ENCODE measurements at places on chromosomes 6 and 20.

- DNase-seq: no peak
These were observed 288.0 kb downstream of the PHACTR1 start for GRCh38 chr6:13004601-13005000.

DNA sequence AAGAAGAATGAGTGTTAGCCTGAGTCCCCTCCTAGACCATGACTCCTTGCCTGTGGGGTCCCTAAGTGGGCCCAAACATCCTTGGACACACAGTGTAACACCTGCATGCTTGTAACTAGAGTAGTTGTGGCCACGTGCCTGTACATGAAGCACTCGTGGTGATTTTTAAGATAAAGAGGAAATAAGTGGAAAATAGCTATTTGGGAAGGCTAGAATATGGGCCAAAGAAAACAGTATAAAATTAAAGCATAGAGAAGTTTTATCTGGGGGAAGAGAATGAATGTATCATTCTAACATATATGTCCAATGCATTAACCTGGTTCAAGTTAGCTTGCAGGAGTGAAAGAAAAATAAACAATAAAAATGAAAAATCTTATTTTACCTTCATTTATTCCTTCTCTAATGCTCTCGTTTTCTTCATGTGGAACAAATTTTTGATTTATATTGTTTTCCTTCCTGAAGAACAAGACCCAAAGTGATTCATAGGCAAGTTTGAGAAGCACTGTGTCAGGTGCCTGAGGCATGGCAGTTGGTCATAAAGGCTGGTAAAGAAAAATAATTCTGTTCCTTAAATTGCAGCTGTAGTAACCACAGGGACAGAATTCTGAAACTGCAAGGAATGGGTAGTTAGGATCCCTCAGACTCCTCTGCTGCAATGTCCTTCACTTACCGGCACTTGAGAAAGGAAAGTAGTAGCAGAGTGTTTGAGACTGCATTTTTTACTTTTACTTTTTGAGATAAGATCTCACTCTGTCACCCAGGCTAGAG lies 8.5 kb upstream of the CST3 start:
- DNase-seq: no peak

GRCh38 chr6:148980234-148980633 lies 233.4 kb downstream of the UST start:
- no peak for DNase-seq

- DNase-seq: no peak
These were observed 18.6 kb downstream of the MTG2 start for GRCh38 chr20:62201173-62202082.

GRCh38 chr6:113530769-113531168 lies 326.4 kb upstream of the MARCKS start:
- peak; percentile 86 for DNase-seq

DNA sequence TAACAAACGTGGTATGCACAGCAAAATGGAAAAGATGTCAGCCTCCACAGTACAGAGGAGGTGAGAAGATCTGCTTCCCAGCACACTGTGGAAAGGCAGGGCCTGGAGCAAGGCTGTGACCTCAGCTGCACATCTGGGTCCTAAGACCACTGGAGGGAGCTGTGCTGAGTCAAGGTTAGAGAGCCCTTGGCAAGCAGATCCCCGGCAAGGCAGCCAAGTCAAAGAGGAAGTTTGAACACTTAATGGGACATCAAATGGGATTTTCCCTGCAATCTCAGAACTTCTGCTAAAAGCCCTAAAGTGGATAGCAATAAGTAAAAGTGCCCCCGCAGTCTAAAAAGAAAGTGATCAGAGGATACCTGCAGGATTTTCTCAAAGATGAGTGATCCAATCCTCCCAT lies 39.5 kb downstream of the UNC5CL start:
- DNase-seq: peak; percentile 21

- peak; percentile 25 for DNase-seq
These were observed 116.3 kb upstream of the CHD6 start for GRCh38 chr20:41734506-41734945.

DNA sequence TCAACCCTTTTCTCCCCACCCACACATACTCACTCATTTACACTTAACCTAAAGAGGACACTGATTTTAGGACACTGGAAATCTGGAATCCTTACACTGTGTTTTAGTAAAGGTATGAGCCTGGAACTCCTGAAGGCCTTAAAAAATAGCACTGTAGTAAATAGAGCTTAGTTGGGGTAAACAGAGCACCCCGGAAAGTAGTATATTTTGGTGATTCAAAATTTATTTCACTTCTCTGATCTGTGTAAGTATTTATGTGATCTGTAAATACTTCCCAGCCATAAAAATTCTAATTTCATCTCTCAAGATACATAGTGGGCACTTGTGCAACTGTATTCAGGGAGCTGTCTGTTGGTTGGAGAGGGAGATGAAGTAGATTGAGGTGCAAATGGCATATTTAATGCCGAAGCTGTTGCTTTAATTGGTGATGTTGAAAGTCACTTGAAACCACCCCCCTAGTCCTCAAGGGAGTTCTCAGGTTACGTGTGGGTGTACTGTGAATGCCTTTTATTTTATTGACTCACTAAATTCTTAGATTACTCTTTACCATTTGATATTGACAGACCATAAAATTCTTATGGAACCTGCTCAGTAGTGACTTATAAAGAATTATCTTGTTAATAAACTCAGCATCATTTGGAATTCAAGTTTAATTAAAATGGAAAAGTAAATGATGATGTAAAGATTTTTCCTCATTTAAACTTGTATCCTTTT lies 154.9 kb downstream of the SOX4 start:
- peak; percentile 64 for DNase-seq

DNA sequence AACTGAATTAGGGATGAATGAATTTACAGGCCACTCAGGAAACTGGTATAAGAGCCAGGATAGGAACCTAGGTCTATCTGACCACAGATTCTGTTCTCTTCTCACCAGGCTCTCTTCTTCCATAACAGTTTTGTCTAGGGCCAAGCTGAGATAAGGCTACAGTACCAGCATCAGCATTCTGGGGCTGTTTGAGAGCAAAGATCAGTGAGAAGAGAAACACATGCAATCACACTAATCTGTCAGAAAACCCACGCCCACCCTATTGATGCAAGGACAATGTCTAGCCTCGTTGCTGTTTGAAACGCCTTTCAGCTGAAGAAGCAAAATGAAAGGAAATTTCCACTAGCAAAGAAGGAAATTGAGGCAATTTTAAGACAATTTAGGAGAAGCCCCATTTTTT lies 137.7 kb downstream of the LCA5 start:
- no peak for DNase-seq

GRCh38 chr6:5514353-5514752 lies 253.0 kb downstream of the FARS2 start:
- no peak for DNase-seq

- DNase-seq: peak; percentile 89
These were observed 55.0 kb upstream of the VSX1 start for GRCh38 chr20:25136643-25137559.

GRCh38 chr20:51811042-51811355 lies 8.7 kb upstream of the SALL4 start:
- peak; percentile 50 for DNase-seq

DNA sequence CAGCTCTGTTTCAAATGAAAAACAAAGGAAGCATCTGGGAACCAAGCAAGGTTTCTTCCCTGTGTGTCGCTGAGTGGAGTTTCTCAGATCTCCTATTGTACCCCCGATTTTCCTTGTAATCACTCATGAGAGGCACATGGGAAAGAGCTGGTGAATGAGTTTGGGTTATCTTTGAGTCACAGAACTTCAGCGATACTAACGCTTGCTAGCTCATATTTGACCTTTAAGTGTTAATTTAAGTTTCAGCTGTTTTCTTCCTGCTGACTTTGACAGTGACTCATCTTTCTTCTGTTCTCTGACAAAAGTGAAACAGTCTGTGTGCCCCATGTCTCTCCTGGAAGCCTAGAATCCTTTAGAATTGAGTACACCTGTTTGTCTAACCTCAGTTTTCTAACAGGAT lies 261.1 kb upstream of the RGS17 start:
- DNase-seq: peak; percentile 73

DNA sequence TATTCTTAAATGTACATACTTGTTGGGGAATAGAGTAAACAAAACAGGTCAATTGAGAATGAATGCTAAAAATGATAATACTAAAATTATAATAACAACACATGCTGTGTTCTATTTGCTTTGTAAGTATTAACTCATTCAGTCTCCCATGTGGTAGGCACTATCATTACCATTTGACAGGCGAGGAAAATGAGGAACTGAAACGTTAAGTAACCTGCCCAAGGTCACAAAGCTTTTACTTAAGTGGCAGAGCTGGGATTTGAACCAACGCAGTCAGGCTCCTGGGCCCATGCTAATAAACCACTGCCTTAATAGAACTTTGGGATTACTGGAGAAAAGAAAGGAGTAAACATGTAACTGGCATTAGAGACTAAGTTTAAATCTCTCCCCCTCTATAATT lies 3.8 kb downstream of the NSFL1C start:
- no peak for DNase-seq

DNA sequence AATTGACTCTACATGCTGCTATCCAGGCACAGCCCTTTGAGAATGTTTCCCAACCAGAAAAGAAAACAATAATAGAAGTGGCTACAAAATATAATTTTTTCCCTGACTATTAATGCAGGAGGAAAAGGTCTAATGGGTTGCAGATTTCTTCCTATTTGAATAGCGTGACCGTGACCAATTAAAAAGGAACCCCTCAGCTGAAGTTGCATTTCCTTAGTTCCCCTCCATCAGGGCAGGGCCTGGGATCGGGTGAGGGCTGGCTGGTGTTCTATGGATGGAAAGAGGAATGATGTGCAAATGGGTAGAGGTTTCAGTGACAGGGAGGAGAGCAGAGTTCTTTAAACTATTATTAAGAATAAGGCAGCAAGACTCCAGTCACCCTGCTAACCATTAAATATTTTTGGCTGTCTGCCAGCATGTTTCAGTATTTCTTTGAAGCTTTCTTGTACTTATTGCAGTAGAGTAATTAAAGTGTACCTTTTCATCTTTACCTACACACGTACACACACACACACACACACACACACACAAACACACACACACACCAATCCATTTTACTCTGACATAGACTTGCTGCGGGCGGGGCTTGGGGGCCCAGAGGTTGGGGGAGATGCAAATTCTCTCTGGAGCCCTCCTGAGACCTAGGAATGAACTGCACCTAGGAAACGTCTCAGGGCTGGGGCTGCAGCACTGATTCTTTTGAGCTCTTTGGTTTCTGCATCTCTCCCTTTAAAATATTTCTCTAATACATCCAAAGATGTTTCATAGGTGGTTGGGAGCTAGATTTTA lies 154.8 kb upstream of the SLC35B3 start:
- no peak for DNase-seq

DNA sequence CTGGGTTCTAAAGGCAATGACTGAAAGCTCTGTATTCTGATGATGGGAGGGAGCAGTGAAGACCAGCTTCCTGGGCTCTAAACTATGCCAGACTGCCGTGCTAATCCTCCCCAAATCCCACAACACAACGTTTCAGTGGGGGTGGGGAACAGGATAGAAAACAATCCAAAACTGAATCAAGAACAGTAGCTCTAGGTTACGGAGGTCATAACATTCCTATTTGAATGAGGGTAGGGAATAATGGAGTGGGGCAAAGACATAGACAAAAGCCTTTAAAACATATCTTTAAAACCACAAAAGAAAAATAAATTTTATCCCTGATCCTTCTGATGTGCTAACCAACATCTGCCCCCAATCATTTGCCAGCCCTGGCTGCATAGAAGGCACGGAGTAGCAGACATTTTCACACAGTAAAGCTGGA lies 7.8 kb downstream of the USP49 start:
- no peak for DNase-seq

DNA sequence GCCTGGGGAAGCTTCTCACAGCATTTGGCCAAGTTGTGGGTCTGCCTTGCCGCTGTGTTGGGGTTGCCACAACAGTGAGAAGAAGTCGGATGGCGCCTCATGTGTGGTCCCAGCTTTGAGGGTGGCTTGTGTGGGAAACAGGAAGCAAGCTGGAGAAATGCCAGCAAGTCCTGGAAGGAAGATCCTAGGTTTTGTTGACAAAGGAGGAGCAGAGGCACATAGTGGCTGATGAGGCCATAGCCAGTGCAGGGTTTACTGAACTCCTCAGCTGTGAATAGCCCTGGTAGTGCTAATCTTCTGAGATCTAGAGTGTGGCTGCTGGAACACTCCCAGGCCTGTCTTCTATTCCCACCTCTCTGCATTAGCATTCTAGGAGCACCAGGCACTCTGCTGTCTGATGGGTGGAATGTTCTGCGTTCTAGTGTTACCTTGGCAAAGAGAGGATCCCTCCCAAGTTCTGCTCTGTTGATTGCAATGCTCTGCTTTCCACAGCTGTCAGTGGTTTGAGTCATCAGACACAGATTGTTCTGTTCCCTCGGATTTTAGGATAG lies 25.2 kb downstream of the SNPH start:
- peak; percentile 23 for DNase-seq

GRCh38 chr20:47466213-47466612 lies 35.5 kb upstream of the NCOA3 start:
- no peak for DNase-seq

DNA sequence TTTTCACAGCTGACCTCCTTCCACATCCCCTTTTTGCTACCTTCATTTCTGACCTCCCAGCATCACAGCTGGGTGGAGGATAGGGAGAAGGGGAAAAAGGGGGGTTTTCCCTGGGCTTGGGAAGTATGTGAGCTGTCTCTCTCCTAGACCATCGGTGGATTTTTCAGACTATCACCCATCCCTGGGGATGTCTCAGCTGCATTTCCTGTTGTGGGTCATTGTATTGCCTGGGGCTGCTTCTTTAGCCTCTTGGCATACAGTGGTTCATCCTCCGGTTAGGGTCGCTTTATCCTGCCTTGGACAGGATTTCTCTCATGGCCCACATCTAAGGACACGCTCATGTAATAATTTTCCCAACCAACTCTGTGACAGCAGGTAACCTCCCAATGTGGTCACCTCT lies 142.5 kb upstream of the ARG1 start:
- no peak for DNase-seq

- DNase-seq: peak; percentile 96
These were observed 42.7 kb upstream of the HINT3 start for GRCh38 chr6:125913864-125914351.

GRCh38 chr6:144467921-144468320 lies 182.8 kb downstream of the UTRN start:
- DNase-seq: no peak

DNA sequence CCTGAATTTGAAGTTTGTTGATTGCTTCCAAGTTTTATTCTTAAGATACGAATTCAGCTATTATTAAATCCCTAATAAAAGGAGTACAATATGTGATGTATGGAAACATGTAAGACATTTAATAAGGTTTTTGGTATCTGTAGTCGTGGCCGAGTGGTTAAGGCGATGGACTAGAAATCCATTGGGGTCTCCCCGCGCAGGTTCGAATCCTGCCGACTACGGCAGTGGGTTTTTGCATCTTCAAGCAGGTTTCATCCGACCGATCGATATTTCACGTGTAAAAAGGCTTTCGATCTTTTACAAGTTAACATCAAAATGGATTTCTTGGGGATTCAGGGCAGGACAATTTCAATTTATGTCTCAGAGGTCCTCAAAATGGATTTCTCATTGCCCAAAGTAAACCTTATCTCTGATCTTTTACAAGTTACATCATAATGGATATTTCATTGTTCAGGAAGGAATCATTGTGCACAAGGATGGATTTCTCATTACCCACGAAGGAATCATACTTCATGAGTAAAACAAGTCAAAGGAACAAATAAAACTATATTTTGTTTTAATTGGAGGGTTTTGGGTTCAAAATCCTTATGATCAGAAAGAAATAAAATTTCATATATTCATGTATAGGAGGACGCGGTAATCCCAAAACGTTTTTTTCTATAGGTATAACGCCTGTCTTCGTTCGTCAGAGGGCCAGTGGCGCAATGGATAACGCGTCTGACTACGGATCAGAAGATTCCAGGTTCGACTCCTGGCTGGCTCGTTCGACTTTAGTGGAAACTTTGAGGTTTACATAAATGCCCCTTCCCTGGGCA lies 37.3 kb upstream of the BTN3A2 start:
- peak; percentile 65 for DNase-seq
